PC-3 (cell line): ENCODE measurements at places on chromosomes 1 and 21. TPM values are rescaled to one million over a fixed set of nuclear protein-coding genes. Genes with fewer than 3 reads are reported as not detected.

OR2L3 gene
- 0.15 TPM in 1 of 2 replicates, not detected in the other for total RNA-seq

FCGR3A gene
- not detected in 2 replicates for total RNA-seq

TSPEAR gene
- total RNA-seq: 2.1 and 3.2 TPM in 2 replicates

GRCh38 chr1:184693011-184693410, 61.6 kb downstream of the EDEM3 start:
- H3K27me3 ChIP-seq: no peaks in the 10 kb centered on the region
- no peak overlapping the region for H3K4me3 ChIP-seq
- DNase-seq: no peak
- H3K27ac ChIP-seq: no peak overlapping the region
- no peaks in the 10 kb centered on the region; the same call in 1 of the 2 replicates for H3K36me3 ChIP-seq
- H3K4me1 ChIP-seq: no peaks in the 10 kb centered on the region

- no peak overlapping the region for H3K27ac ChIP-seq
- no peak overlapping the region for H3K4me3 ChIP-seq
- peaks cover 22% of the 10 kb centered on the region for H3K36me3 ChIP-seq
- no peaks in the 10 kb centered on the region for H3K27me3 ChIP-seq
Observed at GRCh38 chr1:171509191-171509590, 23.9 kb downstream of the PRRC2C start.

HCRTR1 gene
- total RNA-seq: not detected in 2 replicates
